CD4-positive, alpha-beta T cell treated with Interleukin-1 beta for 1 hour (primary cell): ENCODE measurements at places on chromosomes 4 and X.
A peak's percentile ranks its signal among the peaks of the same experiment; 100 is the strongest.

GRCh38 chr4:51851937-51852290 is 9.0 kb downstream of the DCUN1D4 start:
- no peak for DNase-seq

DNA sequence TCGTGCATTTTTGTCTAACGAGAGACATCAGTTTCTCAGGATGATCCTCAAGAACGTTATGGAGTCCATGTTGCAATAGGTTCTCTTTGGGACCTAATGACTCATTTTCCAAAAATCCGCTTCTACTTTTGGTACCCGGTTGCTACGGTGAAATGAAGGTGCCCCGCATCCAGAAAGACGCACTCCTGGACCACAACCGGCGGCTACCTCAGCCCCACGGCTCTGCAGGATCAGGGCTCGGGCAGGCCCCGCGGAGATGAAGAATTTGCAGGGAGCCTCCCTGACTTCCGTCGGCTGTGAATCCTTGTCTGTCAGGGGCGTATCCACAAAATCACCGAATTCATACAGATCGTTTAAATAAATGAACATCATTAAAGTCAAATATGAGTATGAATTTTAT is 15.6 kb downstream of the GTPBP6 start:
- DNase-seq: no peak

GRCh38 chr4:174523025-174523693 is 871 bp upstream of the HPGD start:
- DNase-seq: no peak

- peak; percentile 10 for DNase-seq
These were observed 640 bp downstream of the BANK1 start for GRCh38 chr4:101791182-101791558.
